ENCODE measurements at places on chromosomes 12 and 14. TPM values are rescaled to one million over a fixed set of nuclear protein-coding genes. Genes with fewer than 3 reads are reported as not detected.
A peak's percentile ranks its signal among the peaks of the same experiment; 100 is the strongest.

DNA sequence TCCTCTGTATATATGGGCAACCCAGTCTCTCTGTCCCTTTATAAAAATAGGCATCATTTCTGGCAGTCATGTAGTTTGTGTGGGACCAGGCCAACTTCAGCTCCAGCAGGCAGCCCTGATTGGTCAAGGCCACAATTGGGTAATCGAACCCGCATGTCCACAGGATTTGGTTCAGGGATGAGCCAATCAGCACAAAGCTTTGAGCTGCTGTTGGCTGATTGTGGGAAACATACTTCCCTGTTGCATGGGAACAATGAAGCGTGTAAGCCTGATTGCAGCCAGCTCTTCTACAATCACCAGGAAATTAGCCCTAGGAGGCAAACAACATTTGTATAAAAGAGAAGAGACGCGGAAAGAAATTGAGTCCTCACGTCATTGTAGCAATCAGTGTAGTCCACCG lies 328.6 kb downstream of the PCNX1 start:
- no peaks in the 10 kb centered on the region for H3K4me1 ChIP-seq
- no peaks in the 10 kb centered on the region for H3K27me3 ChIP-seq
- no peak for DNase-seq
- H3K4me3 ChIP-seq = no peak overlapping the region

ANKS1B gene
- not detected for polyA plus RNA-seq

GRCh38 chr12:120761519-120761934 lies 35.9 kb downstream of the ACADS start:
- H3K27me3 ChIP-seq = no peaks in the 10 kb centered on the region
- no peak overlapping the region for H3K4me3 ChIP-seq
- peaks cover 31% of the 10 kb centered on the region for H3K36me3 ChIP-seq
- no peak for DNase-seq
- no peak overlapping the region for H3K27ac ChIP-seq

GDF3 gene
- not detected for polyA plus RNA-seq

MARCHF9 gene
- 3.7 TPM for polyA plus RNA-seq

GRCh38 chr14:48963231-48963790 lies 622.9 kb downstream of the RPS29 start:
- DNase-seq = no peak
- no peaks in the 10 kb centered on the region for H3K36me3 ChIP-seq
- no peak overlapping the region for H3K27ac ChIP-seq
- no peaks in the 10 kb centered on the region for H3K4me1 ChIP-seq
- no peak overlapping the region for H3K4me3 ChIP-seq
- H3K27me3 ChIP-seq = no peaks in the 10 kb centered on the region

DNA sequence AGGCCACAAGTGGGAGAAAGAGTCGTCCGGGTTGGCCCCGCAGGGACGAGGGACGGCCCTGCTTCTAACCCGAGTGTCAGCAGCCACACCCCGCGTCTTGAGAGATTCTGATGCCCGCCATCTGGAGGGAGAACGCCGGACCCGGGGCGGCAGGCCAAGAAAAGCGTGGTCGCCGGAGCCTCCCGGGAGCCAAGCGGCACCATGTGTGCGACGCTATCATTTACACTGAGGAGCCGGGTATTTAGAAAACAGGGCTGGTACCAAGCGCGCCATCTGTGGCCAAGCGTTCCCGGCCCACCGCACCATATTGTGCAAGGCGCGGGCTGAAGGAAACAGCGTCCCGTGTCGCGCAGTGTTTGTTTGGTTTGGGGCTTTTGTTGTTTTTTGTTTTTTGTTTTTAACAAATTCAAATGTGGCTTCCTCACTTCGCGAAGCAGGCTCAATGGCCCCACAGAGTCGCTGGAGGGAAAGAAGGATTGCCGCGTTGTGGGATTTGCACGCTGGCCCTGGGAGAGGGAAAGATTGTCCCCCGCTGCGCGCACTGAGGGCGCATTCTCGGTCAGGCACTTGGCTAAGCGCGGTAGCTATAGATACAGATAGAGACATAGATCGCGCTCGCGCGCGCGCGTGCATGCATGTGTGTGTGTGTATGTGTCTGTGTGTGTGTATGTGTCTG lies 153.8 kb downstream of the BCL11B start:
- no peak overlapping the region for H3K4me3 ChIP-seq
- H3K27me3 ChIP-seq = no peaks in the 10 kb centered on the region
- H3K27ac ChIP-seq = no peak overlapping the region
- no peaks in the 10 kb centered on the region for H3K36me3 ChIP-seq

CD69 gene
- polyA plus RNA-seq = 145 TPM

DNA sequence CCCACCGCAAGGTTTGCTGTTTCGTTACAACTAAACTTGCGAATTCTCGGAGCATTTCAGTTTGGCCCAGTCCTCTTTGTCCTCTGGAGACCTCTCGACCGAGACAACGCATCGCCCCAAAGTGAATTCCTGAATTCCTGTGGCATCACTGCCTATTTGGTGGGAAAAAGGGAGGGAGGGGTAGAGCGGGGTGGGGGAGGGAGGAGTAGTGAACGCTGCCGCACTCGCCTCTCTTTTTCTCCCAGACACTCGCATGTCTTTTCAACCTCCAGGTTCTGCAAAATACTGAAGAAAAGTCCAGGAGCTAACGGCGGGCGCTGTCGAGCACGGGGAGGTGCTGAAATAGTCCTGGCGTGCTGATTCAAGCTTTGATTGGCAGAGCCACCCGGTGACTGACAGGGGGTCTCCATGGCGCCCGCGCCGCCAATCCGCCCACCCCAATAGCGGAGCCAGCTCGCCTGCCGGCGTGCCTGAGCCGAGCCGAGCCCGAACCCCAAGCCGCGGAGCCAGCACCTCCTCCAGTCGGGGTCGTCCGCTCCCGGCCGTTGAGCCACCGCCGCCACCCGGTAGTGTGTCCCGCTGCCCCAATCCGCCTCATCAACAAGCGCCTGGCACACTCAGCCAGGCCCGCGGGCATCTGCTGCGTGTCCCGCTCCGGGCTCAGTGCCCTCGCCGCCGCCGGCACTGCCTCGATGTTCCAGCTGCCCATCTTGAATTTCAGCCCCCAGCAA lies at the start of gene SIX6:
Gene SIX6, plus strand, starts transcription at position 440 of the 731 bp plus-strand sequence. Its CDS starts 253 bp downstream, at position 693.
- peaks cover 10% of the 10 kb centered on the region for H3K4me1 ChIP-seq
- H3K27me3 ChIP-seq = peaks cover 56% of the 10 kb centered on the region
- H3K36me3 ChIP-seq = no peaks in the 10 kb centered on the region
- DNase-seq = no peak
- no peak within 1 kb of the TSS for H3K4me3 ChIP-seq
- no peak within 1 kb of the TSS for H3K27ac ChIP-seq

ENDOU gene
- not detected for polyA plus RNA-seq

TMEM119 gene
- not detected for polyA plus RNA-seq

DNA sequence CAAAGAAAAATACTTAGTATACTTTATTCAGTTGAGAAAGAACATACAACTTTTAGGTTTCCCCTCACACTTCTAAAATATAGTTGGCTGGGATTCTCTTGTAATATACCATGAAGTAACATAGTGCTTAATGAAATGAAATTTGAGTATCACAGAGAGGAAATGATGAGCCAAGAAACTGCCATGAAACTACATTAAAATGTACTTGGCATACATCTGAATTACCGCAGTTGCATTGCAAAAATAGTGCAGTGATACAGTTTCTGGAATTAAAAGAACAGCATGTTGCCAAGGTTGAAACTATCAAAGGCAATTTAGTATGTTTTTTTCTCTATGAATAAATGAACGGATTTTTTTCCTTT lies 389.2 kb downstream of the TMEM117 start:
- DNase-seq = no peak
- no peak overlapping the region for H3K27ac ChIP-seq
- no peaks in the 10 kb centered on the region for H3K4me1 ChIP-seq
- H3K27me3 ChIP-seq = no peaks in the 10 kb centered on the region
- H3K4me3 ChIP-seq = no peak overlapping the region

- H3K27me3 ChIP-seq = no peaks in the 10 kb centered on the region
- no peak for DNase-seq
- no peak overlapping the region for H3K27ac ChIP-seq
- no peaks in the 10 kb centered on the region for H3K36me3 ChIP-seq
- H3K4me3 ChIP-seq = no peak overlapping the region
These were observed 82.6 kb downstream of the METTL25 start for GRCh38 chr12:82440885-82441284.

- no peak overlapping the region for H3K27ac ChIP-seq
- H3K4me3 ChIP-seq = peak overlapping the region; percentile 57
- H3K4me1 ChIP-seq = no peaks in the 10 kb centered on the region
- DNase-seq = no peak
These were observed 41.5 kb upstream of the NPAS3 start for GRCh38 chr14:32896979-32897697.

DNA sequence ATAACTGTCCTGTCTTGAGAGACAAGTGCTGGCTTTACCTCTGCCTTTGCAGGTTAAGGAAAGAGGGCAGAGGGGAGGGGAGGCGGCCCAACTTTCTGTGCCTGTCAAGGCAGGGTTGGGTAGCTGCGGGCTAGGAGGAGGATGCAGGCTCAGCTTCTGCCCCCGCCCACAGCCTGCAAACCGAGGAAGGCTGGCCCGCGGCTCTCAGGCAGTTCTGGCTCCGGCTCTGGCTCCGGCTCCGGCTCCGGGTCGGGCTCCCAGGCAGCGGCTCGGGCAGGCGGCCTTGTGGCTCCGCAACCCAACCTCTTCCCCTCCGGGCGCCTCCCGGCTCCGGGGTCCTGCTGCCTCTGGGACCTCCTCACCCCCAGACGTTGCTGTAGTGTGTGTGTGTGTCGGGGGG lies 92.9 kb downstream of the TMEM30B start:
- peaks cover 6% of the 10 kb centered on the region for H3K4me1 ChIP-seq
- no peak for DNase-seq
- no peak overlapping the region for H3K4me3 ChIP-seq
- H3K36me3 ChIP-seq = no peaks in the 10 kb centered on the region

GRCh38 chr14:56816574-56817391 lies 6.5 kb upstream of the OTX2 start:
- no peaks in the 10 kb centered on the region for H3K4me1 ChIP-seq
- peaks cover 36% of the 10 kb centered on the region for H3K27me3 ChIP-seq
- H3K27ac ChIP-seq = no peak overlapping the region

RGS6 gene
- polyA plus RNA-seq = not detected

- DNase-seq = peak; percentile 9
- H3K36me3 ChIP-seq = peaks cover 70% of the 10 kb centered on the region
- no peak overlapping the region for H3K27ac ChIP-seq
- no peaks in the 10 kb centered on the region for H3K4me1 ChIP-seq
- no peaks in the 10 kb centered on the region for H3K27me3 ChIP-seq
- no peak overlapping the region for H3K4me3 ChIP-seq
These were observed 97.5 kb downstream of the CRACR2A start for GRCh38 chr12:3655328-3655900.

DNA sequence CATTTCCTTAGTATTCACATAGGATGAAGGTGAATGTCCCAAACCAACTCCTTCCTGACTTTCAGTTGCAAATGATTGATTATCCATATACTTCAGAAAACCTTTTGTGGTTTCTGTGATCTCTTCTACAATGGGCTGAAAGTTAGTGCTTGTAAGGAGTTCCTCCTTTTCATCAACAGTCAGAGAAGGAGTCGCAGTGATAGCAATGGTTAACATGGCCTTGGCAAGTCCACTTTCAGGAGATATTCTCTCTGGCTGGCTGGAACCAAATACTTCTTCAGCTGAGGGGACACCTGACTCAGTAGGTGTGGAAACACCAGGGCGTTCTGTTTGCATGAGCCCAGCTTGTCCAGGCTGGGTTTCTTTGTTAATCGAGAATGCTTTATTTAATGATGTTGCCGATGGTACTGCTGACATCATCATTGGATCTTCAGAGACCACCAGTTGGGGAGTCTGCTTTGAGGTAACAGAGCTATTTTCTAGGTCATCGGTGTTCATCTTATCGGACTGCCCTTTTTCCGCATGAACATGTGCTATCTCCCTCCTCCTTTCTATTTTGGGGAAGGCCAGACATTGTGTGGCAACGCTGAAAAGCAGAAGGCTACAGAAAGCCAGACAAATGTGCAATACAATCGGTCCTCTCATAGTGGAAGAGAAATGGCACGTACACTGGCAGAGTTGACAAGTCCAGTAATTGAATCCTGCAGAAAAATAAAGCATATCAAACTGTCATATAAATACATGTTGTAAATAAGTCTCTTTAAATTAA lies 13.1 kb downstream of the ARMH4 start:
- DNase-seq = no peak
- no peak overlapping the region for H3K27ac ChIP-seq

DNA sequence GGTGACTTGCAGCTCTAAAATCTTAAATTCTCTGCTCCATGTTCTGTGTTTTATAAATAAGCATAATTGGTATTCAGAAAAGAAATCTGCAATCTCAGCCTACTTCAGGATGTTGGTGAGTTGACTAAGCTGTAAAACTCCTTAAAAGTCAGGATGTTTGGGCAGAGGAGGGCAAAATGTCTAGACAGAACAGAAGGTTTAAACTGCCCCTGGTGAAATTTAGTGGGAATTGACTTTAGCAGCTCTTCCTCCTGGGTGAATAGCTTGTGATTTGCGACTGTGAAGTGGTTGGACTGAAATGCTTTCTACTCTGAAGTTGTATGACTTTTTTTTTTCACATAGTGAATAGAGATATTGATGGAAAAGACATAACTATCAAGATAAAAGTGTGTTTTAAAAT lies 85.8 kb downstream of the CAND1 start:
- DNase-seq = no peak
- H3K27ac ChIP-seq = no peak overlapping the region
- peaks cover 12% of the 10 kb centered on the region for H3K4me1 ChIP-seq
- no peaks in the 10 kb centered on the region for H3K36me3 ChIP-seq
- H3K27me3 ChIP-seq = no peaks in the 10 kb centered on the region

DNA sequence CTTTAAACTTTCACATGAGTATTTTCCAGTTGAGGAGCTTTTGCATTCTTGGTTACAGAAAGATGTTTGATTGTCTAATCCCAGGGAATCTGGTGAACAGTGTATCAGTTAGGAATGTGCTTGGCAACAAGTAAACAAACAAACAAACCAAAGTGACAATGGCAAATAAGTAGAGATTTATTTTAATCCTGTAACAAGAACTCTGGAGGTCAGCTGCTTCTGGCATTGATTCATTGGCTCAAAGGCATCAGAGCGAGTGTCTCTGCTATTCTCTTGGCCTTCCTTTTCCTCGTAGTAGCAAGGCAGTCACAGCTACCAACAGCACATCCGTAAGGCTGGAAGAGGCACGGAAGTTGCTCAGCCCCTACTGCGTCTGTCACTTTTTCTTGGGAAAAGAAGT lies 37.2 kb downstream of the CRADD start:
- no peak overlapping the region for H3K27ac ChIP-seq
- H3K4me1 ChIP-seq = no peaks in the 10 kb centered on the region
- H3K36me3 ChIP-seq = no peaks in the 10 kb centered on the region
- no peak overlapping the region for H3K4me3 ChIP-seq
- no peaks in the 10 kb centered on the region for H3K27me3 ChIP-seq
- DNase-seq = no peak

PPFIA2 gene
- polyA plus RNA-seq = not detected

Measured in CD4-positive, alpha-beta memory T cell (primary cell).